ENCODE measurements at places on chromosomes 2 and 18. TPM values are rescaled to one million over a fixed set of nuclear protein-coding genes. Genes with fewer than 3 reads are reported as not detected.

- no peak for DNase-seq
Measured at GRCh38 chr2:225615514-225615913, 216.0 kb downstream of the NYAP2 start.

DNA sequence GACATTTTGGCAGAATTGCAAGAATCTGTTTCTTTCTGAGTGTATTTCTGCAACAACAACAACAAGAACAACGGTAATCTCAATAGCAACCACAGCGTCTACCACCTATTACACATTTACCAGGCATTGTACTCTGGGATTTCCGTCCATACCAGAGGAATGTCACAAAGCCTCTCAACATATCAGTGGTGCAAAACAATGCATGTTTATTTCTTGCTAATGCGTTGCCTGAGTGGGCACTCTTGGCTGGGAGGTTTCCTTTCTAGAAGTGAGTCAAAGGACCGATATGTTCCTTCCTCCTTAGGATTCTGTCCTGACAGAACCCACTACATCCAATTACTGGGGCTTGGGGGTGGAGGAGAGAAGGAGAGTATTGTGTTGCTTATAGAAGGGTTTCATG is 585.6 kb downstream of the TSN start:
- DNase-seq = no peak

DNA sequence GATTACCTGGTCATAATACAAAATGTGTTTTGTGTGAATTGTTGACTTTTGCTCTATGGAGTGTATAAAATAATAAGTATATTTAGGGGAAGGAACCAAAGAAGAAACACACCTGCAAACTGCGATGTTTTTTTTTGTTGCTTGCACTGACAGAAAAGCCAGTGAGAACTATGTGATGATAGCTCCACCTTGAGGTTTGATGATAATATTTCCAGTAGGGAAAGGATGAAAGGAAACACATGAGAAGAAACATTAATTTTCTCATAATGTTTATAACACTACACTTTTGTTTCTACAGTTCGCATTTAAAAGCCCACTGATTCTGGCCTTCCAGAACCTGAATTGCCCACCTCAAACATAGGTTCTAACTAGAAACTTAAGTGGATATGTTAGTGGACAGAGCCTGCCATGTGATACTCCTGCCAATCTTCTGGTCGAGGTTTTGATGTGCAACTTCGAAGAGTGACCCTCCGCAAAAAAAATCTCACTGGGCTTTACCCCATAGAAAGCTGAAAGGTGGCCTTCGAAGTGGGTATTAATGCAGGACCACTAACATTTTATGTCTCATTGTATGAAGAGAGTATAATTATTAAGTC is 476.4 kb upstream of the SPHKAP start:
- DNase-seq = peak; percentile 14

- no peak for DNase-seq
Measured at GRCh38 chr2:80748592-80748991, 444.0 kb upstream of the LRRTM1 start.

DNA sequence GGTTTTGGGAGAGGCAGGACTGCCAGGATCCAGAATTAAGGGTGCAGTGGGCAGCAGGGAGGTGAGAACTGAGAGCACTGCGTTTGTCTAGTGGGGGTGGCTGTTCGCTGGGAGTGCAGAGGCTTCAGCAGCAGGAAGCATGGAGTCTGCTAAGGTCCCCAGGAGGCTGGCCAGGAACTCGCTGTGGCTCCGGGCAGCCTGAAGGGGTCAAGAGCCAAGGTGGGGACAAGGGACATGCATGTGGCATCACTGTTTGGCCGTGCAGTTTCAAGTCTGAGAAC is 43.2 kb upstream of the SEMA4C start:
- no peak for DNase-seq

DNA sequence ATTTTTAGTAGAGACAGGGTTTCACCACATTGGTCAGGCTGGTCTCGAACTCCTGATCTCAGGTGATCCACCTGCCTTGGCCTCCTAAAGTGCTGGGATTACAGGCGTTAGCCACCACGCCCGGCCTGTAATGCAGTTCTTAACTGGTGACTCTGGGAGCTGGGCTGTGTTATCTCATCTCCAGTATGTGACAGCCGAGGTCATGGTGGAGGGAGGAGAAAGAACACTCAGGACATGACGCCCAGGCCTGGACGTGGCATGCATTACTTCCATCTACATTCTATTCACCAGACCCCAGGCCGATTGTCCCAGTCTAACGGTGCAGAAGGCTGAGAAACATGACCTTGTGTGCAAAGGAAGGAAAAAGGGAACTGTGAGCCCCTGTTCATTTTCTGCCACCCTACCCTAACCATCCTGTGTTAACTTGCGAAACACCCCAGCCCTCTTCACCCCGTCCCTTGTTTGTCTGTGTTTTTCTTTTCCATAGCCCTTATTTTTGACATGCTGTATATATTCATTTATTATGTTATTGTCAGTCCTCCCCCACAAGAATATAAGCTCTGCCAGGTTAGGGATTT is 88.1 kb upstream of the ASAP2 start:
- DNase-seq = no peak

LYG2 gene
- 1.0 TPM for polyA plus RNA-seq

POTEC gene
- polyA plus RNA-seq = 0.03 TPM

OSR1 gene
- 6.0 TPM for polyA plus RNA-seq

LRP2 gene
- 223 TPM for polyA plus RNA-seq
